ENCODE measurements at places on chromosomes 2 and 18.

GRCh38 chr2:121635371-121635770 lies 13.9 kb downstream of the CLASP1 start:
- no peak for DNase-seq

- no peak for DNase-seq
Measured at GRCh38 chr2:206245265-206245672, 29.2 kb upstream of the ZDBF2 start.

GRCh38 chr2:29108225-29108624 lies 7.0 kb upstream of the CLIP4 start:
- no peak for DNase-seq

GRCh38 chr2:8583400-8584173 lies 98.3 kb upstream of the ID2 start:
- DNase-seq = peak; percentile 56

DNA sequence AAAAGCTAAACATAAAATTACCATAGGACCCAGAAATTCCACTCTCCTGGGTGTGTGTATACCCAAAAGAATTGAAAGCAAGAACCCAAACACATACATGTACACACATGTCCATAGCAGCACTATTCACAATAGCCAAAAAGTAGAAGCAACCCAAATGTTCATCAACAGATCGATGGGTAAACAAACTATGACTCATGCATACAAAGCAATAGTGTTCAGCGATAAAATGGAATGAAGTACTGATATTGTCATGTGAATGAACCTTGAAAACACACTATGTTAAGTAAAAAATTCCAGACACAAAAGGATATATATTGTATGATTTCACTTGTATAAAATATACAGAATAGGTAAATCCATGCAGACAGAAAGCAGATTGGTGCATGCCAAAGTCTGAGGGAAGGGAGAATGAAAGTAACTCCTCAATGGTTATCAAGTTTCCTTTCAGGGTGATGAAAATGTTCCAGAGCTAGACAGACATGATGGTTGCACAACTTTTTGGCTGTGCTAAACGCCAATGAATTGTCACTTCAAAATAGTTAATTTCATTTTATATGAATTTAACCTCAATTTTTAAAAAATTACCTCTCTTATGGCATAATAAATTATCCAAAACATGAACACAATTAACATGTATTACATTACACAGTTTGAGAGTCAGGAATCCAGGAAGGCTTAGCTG lies 35.5 kb downstream of the GKN2 start:
- no peak for DNase-seq

DNA sequence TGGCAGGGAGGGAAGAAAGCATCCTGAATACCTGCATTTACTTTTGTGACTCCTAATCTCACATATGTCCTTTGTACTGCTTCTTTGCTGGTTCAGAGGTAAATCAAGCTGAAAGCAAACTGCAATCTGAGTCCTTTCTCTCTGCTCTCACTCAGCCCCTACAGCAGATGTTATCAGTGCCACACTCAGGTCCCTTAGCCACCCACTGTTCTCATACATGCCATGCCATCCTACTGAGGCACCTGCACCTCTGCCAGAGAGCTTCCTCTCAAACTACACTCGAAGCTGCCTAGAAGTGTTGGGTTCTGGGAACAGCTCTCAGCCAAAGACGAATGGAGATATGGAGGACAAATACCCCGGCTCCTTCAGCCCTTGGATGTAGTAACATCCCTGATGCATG lies 244.5 kb downstream of the TXNL1 start:
- no peak for DNase-seq

GRCh38 chr2:69767034-69767433 lies 25.1 kb downstream of the ANXA4 start:
- no peak for DNase-seq

- no peak for DNase-seq
Measured at GRCh38 chr2:126653109-126653508, 2.8 kb upstream of the GYPC start.

DNA sequence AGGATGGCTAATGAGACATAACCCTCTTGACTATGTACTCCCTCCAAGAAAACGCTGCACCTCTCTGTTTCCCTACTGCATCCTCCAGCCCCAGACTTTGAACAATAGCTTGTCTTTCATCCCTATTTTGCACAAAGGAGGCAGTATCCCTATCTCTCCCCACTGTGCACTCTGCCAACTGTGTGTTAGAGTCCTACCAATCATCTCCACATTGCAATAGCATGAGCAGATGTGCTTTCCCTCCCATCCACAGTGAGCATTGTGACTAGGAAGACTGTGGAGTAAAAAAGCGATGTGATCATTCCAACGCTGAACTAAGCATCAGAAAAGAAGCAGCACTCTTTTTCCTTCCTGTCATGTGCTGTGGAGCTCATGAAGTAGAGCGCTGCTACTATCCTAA lies 206.3 kb upstream of the GULP1 start:
- DNase-seq = no peak

DNA sequence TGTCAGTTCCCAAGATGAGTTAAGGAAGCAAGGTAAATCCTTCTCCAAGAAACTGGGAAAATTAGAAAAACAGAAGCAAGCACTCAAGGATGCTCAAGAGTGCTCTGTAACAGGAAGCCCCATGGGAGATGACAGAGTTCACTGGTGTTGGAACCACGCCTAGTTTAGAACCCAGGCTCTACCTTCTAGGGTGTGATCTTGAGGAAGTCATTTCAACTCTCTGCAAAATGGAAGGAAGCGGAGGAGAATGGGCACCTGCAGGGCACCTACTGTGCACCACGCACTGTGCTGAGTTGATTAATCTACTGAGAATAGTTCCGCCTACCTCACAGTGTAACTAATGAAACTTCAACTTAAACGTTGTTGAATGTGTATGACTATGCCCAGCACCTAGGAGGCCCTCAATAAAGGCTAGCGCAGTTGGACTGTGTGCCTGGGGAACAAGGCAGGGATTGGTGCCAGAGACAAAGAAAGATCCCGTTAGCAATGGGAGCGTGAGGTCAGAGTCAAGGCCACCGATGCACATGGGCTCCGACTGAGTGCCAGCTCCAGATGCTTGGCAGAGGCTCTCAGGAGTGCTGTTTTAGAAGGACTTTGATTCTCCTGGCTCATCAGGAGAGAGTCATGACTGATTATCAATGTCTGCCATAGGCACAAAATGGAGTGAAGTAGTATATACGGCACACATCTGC lies 93.7 kb downstream of the MAPK4 start:
- no peak for DNase-seq

GRCh38 chr18:63234841-63235240 lies 84.7 kb downstream of the BCL2 start:
- no peak for DNase-seq

All from activated naive CD4-positive, alpha-beta T cell (primary cell).